Gastroesophageal sphincter (tissue), 4 donors: ENCODE measurements at places on chromosomes 7 and 10.

DNA sequence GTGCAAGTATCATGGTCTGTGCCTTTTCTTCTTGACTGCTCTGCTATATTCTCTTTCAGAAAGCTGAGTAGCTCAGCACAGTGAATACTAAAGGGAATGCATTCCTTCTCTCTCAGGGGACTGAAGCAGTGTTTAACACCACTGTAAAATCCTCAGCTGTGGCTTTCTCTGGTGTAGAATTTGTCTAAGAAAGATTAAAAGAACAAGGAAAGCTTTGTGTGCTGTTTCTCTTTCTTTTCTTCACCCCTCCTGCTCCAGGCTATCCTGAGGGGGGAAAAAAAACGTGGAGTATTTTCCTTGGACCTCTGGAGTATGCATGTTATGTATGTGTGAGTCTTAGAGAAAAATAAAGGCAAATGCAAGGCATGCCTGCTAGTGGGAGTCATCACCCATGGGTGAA, 383.9 kb downstream of the AUTS2 start:
- ATAC-seq: no peak

- ATAC-seq: no peak
Observed at GRCh38 chr7:54245020-54245419, 297.2 kb upstream of the VSTM2A start.

- ATAC-seq: no peak
Observed at GRCh38 chr7:20713792-20714191, 72.9 kb downstream of the SP8 start.

- ATAC-seq: no peak
Observed at GRCh38 chr7:31744294-31744874, 57.4 kb downstream of the PPP1R17 start.

DNA sequence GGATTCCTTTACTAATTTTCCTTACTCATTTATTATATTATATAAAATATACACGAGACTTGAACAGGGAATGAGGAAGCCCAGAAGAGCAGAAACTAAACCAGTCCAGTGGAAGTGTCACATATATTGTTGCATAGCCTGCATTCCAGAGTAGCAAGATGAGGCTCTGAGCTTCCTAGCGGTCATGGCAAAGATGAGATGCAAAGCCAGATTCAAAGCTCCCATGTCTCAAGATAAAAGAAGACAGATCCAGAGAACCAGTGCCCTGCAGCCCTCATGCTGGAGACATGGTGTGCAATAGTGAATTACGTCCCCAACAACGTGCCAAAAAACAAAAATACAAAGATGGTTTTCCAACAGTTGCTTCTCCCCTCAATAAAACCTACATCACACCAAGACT, 59.7 kb downstream of the COBL start:
- ATAC-seq: no peak

DNA sequence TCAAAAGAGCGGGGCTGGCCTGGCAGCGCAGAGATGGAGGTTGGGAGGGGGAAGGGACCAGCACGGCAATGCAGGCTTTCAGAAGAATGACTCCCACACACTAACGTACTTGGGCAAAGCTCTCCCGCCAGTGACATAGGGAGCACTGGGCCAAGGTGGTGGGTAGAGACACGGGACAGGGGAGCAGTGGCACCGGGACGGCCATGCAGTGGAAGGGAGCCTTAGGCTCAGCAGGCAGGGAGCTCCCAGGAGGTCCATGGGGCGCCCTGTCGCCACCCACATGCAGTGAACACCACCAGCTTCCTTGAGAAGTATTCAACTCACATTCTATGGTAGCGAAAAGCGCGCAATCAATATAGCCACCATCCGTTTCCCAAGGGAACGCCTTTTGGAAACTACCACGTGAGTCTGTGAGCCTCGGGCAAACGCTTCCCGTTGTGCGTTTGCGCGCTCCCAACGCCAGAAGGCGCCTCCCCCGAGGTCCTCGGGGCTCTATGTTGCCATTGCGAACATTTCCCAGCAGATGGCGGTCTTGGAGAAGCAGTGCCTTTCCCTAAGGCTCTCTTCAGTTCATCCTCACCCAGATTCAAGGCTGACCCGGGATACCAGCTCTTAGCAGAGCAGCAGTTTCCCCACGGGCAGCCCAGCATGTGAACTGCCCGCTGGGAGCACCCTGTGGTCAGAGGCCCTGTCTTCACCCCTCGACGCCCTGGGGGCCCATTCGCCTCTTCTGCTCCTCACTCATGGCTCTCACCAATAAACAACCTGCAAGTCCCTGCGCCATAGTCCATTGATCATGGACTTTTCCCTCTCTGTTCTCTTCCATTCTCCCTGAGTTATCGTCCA, 16.4 kb upstream of the OPALIN start:
- peak; percentile 89 for ATAC-seq

GRCh38 chr7:135756191-135756590, 7.6 kb upstream of the FAM180A start:
- ATAC-seq: no peak

DNA sequence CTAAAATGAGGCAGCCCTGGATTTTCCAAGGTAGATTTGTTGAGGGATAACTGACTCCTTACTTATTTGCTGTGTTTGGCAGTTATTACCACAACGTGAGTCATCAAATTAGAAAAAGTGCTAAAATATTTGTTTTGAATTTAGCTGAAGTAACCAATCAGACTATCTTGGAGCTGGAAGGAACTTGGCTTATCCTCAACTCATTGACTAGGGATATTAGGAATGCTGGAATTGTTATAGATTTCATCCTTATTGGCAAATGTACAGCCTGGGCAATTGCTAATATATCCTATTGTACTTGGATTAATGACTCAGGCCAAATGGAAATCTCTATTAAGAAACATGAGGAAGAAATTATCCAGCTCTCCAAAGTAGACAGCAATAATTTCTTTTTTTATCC, 1189.0 kb upstream of the LRRN3 start:
- ATAC-seq: no peak

DNA sequence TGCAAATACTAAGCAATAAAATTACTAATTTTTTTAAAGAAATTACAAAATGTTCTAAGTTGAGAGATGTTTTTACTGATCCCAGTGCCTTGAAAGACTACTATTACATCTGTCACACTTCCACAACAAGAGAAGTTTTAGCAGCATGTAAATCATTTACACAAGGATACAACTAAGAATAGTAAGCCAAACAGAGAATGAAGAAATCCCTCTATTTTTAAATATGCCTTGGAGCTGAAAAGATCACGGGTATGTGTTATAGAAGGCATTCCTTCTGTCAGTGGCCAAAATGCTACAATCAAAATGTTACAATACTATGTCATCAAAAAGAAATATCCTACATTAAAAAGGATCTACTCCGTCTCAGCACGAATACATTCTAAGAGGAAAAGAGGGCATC, 52.6 kb downstream of the LARP4B start:
- ATAC-seq: peak; percentile 58

- ATAC-seq: peak; percentile 92
Observed at GRCh38 chr7:21580073-21580521, 37.3 kb downstream of the DNAH11 start.

GRCh38 chr7:71793251-71793650, 618.9 kb downstream of the CALN1 start:
- ATAC-seq: no peak

DNA sequence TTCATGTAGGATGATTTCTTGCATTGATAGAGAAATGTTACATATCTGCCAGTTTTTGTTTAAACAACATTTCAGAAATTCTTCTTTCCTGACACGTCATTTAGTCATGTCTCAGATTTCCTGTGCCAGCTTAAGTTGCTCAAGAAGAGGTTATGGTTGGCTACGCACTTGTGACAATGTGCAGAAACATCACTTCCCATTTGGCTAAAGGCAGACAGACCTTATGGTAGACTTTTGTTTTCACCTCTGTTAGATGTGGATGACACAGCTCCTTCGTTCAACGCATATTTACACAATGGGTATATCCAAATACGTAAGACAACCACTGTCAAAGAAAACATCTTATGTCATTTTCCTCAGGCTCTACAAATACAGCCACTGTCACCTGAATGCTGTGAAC, 125.8 kb downstream of the DOCK4 start:
- ATAC-seq: peak; percentile 68

DNA sequence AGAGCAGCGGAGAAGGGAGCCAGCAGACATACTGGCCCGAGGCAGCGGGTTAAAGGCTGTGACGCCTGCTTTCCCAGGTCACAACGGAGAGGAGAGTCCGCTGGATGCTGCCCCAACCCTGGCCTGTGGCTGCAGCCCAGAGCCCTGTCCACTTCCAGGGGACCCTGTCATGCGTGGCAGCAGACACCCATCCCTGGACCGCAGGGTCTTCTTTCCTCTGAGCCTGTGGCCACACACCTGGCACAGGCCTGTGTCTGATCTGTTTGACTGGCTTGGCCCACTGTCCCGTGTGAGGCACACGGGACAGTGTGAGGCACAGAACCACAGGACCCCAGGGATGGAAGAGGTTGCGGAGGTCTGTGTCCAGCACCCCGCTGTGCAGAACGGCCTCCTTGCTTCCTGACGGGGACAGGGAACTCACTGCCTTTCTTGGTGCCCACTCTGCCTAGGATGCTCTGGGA, 42.4 kb downstream of the INSIG1 start:
- no peak for ATAC-seq

GRCh38 chr7:30184791-30185487, 50.2 kb downstream of the MTURN start:
- peak; percentile 55 for ATAC-seq

DNA sequence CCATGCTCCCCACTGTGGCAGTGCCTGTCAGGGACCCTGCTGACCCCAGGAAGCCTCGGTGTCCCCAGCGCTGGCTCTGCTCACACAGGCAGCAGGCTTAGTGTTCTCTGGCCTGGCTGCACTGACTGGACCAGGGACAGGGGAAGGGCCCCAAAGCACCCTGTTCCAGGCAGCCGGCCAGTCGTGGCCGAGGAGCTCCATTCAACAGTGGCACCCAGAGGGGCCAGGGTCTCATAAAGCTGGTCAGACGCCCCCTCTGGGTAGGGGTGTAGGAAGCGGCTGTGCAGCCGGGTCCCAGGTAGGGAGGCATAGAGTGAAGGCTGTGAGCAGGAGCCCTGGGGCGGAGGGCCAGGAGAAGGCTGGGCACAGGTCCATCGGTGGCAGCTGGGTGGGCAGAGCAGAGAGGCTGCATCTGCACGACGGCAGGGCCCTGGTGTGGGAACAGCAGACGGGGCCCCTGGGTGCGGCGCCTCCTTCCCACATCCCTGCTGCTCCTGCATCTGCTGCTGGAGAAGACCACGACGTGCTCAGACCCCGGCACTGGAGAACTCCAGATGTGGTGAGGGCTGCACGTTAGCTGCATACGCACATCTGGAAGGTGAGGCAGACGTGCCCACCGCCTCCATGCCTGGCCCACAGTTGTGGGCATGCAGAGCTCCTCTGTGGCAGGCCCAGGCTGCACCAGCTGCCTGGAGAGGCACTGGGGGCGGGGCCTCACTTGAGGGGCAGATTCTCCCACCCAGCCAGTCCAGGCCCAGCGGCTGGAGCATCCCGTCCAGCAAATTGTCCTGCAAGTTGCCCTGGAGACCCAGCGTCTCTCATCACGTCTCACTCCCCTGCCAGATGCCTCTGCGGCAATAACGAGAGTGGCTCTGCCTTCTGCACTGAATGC, 25.1 kb downstream of the MNX1 start:
- ATAC-seq: no peak

- no peak for ATAC-seq
Observed at GRCh38 chr7:64863021-64863420, 40.1 kb upstream of the ZNF273 start.

- ATAC-seq: no peak
Observed at GRCh38 chr7:33748793-33749192, 156.5 kb upstream of the BMPER start.
